ENCODE measurements at places on chromosomes 13 and 19.

- peak; percentile 41 for DNase-seq
Observed at GRCh38 chr13:33862016-33862415, 44.1 kb downstream of the RFC3 start.

GRCh38 chr13:113393563-113394338 lies 29.8 kb upstream of the GRTP1 start:
- peak; percentile 71 for DNase-seq

- DNase-seq, result no peak
Observed at GRCh38 chr19:56301886-56302620, 12.6 kb downstream of the ZSCAN5A start.

DNA sequence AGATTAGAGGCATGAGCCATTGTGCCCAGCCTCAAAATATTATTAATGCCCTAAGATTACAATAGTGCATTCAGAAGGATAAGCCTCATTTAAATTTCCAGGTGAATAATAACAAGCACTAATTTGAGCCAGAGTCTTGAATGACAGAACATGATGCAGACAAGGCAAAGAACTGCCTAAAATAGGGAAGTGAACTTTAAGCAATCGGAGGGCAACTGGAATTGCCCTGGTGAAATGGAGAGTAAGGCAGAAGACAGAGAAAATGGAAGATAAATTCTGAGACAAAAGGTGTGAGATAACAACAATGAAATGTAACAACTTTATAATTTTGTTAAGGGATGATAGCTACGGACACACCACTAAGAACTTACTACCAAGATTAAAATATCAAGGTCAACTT lies 199.9 kb downstream of the DIAPH3 start:
- DNase-seq, result no peak

- DNase-seq, result no peak
Observed at GRCh38 chr13:50468849-50469669, 374.4 kb downstream of the DLEU7 start.

DNA sequence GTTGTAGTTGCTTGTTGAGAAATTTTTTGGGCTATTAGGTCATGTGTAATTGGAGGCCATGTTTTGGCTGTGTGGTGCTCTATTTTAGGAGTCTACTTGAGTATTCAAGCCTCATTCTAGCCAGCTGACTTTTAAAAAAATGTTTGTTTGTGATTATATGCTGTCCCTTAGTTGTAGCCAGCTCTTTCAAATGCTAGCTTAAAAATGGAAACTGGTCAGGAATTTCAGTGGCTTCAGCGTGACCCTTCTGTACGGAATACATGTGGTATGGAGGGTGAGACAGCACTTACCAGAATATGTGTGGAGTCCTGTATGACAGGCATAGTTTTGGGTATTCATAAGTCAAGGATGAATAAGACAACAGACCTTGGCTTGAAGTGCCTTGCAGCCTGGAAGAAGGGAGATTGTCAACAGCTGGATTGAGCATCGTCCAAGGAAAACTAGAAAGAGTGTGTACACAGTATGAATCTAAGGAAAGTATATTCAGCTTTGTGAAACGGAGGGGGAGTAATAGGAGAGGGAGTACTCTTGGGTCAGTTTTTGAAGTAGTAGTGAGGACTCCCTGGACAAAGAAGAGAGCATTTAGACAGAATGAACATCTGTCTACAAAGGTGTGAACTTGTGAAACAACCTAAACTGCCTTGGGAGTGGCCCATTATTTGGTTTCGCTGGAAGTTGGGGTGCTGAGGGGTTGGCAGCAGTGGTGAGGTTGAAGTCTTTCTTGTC lies 20.0 kb upstream of the WTIP start:
- DNase-seq, result no peak

DNA sequence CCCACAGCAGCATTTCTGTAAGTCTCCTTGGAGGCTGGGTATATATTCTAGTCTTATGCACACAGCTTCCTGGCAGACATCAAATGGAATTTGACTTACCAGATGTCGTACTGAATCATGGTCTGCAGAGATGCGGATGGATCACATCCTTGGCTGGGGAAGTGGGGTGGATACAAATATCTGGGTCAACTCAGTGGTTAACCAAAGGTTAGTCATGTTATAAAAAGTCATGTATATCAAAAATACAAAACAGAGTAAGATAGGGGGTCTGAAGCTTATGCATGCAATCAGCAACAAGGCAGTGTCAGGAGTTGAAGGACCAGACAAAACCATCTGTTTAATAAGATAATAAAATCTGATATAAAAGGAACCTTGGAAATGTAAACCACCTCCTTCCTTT lies 61.9 kb downstream of the WASF3 start:
- DNase-seq, result no peak

DNA sequence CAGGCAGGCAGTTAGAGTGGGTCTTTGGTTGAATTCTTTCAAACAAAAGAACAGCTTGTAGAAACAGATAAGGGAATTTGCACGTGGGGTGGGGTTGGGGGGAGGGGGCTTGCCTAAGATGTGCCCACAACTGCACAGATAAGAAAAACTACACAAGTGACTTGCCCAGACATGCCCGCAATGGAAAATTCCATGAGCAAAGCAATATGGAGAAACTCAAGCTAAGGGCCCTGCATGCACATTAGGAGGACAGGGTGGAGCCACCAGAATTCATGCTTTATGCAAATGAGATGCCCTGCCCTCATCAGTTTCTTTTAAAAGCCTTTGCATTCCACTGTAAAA lies 755.6 kb upstream of the MIR17HG start:
- DNase-seq, result no peak

- no peak for DNase-seq
Observed at GRCh38 chr13:55219538-55219937, 1921.2 kb upstream of the PRR20A start.

GRCh38 chr13:41782086-41782485 lies 178.8 kb downstream of the VWA8 start:
- no peak for DNase-seq

DNA sequence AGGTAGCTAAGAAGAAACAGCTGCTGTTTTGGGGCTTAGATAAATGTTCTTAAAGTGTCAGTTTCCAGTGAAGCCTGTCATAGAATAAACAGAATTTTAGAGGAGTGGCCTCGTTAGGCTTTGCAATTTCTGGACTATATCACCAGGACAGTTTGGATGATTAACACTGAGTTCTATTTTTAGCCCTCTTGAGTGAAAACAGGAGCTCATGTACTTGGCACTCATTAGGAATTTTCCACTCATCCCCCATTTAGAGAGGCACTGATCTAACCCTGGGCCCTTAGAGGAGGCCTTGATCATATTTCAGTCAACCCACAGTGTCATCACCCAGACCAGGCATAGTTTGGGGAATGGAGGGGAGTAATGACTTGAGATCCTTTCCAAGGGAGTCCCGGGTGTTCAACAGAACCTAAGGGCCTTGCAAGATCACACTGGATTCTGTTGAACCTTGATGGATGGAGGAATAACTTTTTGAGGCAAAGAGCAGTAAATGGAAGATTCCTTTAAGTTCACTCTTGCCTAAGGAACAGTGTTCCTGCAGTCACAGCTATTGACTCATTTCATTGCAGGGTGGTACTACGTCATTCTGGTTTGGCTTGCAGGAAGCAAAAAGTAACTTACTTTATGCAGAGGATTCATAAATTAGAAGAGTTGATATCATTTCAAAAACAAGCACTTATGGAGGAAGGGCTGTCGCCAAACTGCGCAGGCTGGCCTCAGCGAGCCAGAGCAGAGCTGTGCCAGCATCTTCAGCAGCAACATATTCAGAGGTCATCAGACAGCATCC lies 160.2 kb downstream of the SLC7A1 start:
- peak; percentile 40 for DNase-seq

DNA sequence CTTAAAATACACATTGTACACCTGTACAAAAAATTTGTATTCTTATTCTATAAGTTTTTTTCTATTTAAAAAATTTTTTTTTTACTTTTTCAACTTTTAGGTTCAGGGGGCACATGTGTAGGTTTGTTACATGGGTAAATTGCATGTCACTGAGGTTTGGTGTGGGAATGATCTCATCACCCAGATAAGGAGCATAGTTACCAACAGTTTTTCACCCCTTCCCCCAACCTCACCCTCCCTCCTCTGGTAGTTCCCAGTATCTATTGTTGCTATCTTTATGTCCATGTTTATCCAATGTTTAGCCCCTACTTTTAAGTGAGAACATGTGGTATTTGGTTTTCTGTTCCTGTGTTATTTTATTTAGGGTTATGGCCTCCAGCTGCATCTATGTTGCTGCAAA lies 89.9 kb downstream of the CDK8 start:
- no peak for DNase-seq

- no peak for DNase-seq
Observed at GRCh38 chr13:78758549-78758948, 99.6 kb upstream of the OBI1 start.

- DNase-seq, result no peak
Observed at GRCh38 chr13:44758630-44759383, 182.7 kb upstream of the TSC22D1 start.

DNA sequence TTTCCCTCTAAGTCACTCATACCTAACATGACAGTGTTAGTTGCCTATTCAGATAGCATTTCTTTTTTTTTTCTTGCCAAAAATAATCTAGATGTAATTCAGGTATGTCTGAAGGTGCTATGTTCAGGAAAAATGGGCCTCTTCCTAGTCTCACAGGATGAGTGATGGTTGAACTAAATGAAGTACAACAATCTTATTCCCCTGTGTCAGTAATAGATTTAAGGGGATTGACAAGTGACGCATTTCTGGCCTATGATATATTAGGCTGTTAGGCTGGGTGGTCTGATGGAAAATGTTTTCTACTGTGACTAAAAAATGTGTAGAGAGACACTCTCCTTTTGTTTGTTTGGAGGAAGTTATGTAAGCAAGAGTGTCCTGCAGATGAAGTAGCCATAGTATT lies 878.7 kb upstream of the SLITRK1 start:
- DNase-seq, result no peak

DNA sequence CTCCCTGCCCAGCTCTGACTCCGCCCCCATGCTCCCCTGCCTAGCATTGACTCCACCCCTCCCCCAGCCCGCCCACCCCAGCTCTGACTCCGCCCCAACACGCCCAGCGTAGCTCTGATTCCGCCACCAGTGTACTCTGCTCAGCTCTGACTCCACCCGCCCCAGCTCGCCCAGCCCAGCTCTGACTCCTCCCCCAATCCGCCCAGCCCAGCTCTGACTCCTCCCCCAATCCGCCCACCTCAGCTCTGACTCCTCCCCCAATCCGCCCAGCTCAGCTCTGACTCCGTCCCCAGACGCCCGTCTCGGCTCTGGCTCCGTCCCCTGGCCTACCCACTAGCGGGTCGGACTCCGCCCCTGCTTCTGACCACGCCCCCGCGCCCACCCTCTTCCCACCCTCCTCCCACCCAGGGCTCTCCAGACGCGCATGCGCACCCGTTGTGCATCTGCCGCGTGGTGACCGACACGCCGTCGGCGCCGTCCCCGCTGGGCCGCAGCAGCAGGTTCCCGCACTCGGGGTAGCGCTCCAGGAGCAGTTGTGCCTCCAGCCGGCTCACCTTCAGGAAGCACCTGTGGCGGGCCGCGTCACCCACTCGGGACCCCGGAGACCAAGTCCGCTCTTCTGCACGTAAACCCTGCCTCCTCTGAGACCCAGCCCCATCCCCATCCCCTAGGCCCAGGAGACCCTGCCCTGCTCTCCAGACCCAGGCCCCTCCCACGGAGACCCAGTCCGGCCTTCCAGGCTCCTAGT lies 10.2 kb downstream of the STAP2 start:
- peak; percentile 98 for DNase-seq

DNA sequence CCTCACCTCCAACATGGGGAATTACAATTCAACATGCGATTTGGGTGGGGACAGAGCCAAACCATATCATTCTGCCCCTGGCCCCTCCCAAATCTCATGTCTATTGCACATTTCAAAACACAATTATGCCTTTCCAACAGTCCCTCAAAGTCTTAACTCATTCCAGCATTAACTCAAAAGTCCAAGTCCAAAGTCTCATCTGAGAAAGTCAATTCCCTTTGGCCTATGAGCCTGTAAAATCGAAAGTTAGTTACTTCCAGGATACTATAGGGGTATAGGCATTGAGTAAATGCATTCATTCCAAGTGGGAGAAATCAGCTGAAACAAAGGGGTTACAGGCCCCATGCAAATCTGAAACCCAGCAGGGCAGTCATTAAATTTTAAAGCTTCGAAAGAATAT lies 558.2 kb downstream of the IRS2 start:
- no peak for DNase-seq

- DNase-seq, result no peak
Observed at GRCh38 chr19:32317086-32317485, 28.3 kb upstream of the ZNF507 start.

DNA sequence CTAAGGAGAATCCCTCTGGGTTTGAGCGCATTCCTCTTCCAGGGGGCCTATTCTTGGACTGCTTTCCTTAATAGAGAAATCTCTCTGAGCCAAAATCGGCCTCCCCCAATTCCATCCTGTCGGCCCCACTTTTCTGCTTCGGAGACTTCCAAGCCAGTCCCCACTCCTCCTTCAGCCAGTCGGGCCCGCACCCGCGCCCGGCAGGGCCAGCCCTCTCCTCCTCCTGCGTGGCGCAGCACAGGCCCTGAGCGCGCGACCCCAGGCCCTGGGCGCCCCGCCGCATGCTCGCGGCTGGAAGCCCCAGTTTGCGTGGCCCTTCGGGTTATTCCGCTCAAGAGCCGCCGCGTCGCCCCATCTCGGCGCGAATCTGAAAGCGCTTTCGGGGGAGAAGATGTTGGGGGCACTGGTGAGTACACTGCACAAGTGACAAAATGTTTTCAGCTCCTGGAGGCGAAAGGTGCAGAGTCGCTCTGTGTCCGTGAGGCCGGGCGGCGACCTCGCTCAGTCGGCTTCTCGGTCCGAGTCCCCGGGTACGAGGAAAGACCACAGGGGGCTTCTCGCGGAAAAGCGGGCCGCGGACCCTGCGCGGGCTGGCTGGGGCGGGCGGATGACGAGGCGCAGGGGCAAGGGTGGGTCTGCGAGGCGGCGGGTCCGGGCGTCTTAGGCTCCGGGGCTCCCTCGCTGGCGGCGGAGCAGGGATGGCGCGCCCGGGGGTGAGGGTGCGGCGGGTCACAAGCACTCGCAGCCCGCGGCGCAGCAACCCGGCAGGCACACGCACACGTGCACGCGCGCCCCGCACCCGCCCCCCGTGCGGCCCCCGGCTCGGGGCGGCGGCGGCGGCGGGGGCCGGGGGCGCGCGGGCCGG lies at the start of gene IL17D:
Gene IL17D (plus strand): TSS at position 785 of the 865 bp plus-strand sequence. CDS start 303 bp downstream, outside the sequence.
- DNase-seq, result no peak

DNA sequence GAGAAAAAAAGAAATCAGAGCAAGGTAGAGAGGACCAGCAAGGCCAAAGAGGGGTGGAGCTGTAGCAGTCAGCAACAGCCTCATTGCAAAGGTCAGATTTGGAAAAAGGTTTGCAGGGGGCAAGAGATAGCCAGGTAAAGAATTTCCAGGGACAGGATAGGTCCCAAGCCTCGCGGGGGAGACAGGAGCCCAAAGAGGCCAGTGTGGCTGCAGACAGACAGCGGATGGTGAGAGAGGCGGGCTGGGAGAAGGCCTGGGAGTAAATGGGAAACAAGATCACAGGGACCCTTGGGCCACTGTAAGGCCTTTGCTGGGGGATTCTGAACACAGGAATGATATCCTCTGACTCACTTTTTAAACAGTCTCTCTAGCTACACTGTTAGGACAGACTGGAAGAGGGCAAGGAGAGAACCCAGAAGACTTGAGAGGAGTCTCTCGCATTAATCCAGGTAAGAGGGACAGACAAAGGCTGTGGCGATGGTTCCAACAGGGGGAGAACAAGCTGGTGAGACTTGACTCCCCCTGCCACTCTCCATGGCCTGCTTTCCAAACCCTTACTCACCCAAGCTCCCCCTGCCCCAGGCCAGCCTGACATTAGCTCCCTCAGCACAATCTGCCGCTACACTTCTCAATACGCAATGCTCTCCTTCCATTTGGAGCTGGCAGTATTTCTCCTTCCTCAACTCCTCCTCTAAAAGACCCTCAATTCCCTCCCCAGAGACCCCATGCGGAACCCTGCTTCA lies 31.8 kb downstream of the DOCK9 start:
- DNase-seq, result no peak

GRCh38 chr19:19438366-19439175 lies 33.1 kb downstream of the GATAD2A start:
- DNase-seq, result no peak

All from cerebellar cortex (tissue), 1 donor.